ENCODE measurements at places on chromosomes 11 and 22.

- no peak for DNase-seq
Measured at GRCh38 chr11:71385091-71385490, 63.1 kb downstream of the DHCR7 start.

DNA sequence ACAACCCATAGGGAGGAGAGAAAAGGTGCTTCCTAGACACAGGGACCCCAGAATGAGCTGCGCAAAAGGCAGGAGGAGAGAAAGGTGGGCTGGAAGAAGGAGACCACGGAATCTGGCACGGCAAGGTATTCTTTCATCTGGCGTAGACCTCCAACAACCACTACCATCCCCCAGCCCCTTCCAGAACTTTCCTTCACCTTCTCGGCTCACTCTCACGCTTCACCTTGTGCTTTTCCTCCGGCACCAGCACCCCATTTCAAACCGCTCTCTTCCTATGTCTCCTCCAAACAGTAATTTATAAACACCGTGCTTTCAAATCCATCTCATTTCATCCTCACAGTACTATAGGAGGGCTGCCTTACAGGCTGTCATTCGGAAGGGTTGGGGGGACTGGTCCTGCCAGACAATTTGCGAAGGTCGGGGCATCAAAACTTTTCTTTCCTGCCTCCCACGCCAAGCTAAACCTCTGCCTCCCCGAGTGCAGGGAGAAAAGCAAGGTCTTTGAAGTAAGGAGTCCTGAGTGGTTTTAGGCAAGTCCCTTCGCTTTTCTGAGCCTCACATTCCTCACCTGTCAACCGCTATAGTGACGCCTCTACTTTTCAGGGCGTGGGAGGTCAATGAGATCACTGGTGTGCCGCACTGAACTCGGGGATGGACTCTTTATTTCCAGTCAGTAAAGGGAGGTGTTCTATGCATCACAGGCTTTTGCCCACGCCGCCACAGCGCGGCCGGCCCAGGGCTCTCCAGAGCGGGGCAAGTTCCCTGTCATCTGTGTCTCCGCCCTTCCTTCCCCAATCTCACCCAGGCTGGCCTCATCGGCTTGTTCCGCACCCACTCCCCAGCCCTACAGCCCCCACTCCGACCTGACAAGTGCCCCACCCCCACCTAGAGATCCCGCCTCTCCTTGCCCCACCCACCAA is 800 bp downstream of the KCTD21 start:
- DNase-seq = peak; percentile 49

GRCh38 chr11:6094186-6094585 is 13.3 kb upstream of the OR56B4 start:
- no peak for DNase-seq

- DNase-seq = no peak
Measured at GRCh38 chr11:8251616-8252295, 11.9 kb downstream of the LMO1 start.

DNA sequence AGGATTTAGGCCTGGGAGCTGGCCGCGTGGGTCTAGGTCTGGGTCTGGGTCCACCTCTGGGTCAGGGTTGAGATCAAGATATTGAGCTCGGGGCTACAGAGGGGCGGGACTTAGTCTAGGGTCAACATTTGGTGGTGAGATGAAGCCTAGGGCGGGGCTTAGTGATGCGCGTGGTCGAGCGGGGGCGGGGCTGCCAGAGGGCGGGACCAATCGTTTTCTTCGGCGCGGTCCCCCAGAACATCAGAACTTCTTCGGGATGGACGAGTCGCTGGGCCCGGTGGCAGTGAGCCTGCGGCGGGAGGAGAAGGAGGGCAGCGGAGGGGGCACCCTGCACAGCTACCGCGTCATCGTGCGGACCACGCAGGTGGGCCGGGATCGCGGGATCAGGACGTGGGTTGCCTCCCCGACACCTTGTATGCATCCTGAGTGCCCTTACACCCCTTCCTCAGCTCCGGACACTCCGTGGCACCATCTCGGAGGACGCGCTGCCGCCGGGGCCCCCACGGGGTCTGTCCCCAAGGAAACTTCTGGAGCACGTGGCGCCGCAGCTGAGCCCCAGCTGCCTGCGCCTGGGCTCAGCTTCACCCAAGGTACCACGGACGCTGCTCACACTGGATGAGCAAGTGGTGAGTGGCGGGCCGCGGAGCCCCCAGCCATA is 4.2 kb downstream of the SIPA1 start:
- no peak for DNase-seq

- DNase-seq = no peak
Measured at GRCh38 chr22:41311487-41311886, 10.2 kb downstream of the ZC3H7B start.

DNA sequence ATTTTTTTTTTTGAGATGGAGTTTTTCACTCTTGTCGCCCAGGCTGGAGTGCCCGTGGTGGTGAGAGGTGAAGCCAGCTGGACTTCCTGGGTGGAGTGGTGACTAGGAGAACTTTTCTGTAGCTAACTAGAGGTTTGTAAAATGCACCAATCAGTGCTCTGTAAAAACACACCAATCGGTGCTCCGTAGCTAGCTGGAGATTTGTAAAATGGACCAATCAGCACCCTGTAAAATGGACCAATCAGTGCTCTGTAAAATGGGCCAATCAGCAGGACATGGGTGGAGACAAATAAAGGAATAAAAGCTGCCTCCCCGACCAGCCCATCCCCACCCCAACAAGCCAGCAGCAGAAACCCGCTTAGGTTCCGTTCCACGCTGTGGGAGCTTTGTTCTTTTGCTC is 4.4 kb upstream of the RAPSN start:
- DNase-seq = no peak
